ENCODE measurements at places on chromosomes 13 and 19.

DNA sequence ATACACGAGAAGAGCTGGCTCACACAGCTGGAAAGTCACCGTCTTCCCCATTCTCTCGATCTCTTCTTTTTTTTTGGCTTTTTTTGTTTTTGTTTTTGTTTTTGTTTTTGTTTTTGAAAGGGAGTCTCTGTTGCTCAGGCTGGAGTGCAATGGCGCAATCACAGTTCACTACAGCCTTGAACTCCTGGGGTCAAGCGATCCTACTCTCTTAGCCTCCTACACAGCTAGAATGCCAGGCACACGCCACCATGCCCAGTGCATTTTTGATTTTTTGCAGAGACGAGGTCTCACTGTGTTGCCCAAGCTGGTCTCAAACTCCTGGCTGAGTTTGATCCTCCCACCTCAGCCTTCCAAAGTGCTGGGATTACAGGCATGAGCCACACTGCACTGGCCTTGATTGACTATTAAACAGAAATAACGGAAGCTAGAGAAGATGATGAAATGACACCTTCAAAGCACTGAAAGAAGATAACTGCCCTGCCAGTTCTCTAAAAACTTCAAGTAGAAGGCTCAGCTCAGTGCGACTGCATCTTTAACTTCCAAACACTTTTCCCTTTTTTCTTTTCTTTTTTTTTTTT, 4.0 kb downstream of the FXYD3 start:
- no peak for DNase-seq

- no peak for DNase-seq
These were observed 16.2 kb downstream of the TMTC4 start for GRCh38 chr13:100658363-100658762.

DNA sequence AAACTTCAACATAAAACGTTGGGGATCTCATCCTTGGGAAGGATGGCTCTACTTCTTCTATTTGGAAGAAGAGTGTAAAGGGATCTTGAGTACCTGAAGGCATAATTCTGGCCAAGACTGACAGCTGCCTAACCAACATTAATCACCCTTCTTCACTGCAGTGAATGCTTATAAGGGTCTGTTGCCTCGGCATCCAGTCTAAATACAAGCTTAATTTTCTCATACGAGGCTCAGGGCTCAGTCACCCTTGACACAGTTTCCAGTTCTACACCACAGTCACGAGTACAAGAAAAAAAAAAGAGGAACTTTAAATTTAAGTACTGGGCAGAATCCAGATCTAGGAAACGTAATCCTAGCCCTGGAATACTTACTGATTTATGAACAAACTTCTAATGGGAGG, 9.0 kb downstream of the FPR3 start:
- DNase-seq = no peak

DNA sequence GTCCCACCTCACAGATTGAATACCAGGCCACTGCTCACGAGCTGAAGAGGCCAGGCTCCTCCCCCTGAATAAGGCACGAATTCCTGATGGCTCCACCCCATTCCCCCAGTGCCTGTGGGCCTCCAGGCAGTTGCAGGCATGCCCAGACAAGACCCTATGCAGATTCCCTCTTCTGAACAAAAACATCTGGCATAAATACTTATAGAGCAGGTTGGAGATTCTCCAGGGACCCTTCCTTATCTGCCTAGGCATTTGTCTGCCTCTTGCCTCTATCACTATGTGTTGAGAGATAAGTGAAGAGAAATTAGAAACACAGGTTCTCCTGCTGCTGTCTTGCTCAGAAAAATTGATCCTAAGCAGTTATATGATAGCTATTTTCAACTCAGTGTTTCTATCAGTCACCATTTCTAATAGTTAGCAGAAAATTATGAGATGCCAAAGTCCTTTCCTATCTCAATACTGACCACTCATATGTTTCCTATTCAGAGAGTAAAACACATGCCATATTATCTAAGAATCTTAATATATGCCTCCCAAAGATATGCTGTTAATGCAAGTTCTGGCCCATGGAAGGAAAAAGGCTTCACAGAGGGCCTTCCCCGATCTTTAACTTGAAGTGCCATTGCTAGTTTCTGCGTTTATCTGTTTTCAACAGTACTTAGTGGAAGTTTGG, 364.0 kb downstream of the KCTD12 start:
- DNase-seq = no peak

- DNase-seq = no peak
These were observed 41.6 kb upstream of the RFC3 start for GRCh38 chr13:33776239-33776881.

GRCh38 chr19:50925734-50926133, 14.5 kb upstream of the KLK4 start:
- no peak for DNase-seq

- DNase-seq = no peak
These were observed 670.5 kb upstream of the ARGLU1 start for GRCh38 chr13:107238262-107238981.

DNA sequence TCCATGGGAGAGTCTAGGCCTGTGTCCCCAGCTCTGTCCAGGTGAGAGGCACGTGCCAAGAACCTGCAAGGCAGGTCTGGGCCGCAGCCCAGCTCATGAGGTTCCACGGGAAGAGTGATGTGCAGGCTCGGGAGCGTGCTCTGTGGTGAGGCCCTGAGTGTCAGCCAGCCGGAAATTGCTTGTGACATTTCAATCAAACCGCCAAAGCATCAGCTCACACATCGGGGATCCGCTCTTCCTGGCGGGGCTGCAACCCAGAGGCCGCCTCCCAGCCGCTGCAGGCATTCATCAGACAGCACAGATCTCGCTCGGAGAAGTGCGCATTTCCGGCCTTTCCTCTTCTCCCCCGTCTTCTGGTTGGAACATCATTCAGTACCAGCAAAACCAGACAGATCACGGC, 109.3 kb downstream of the KDM4B start:
- no peak for DNase-seq

- DNase-seq = no peak
These were observed 39.4 kb downstream of the VAV1 start for GRCh38 chr19:6811906-6812305.

- DNase-seq = no peak
These were observed at the start of gene ZNF599 for GRCh38 chr19:34772697-34773554. ZNF599 (minus strand) TSS chr19:34773215; CDS start chr19:34772841, 374 bp downstream.

GRCh38 chr13:91417660-91418325, 19.4 kb downstream of the GPC5 start:
- no peak for DNase-seq

GRCh38 chr13:23323946-23324709, 109.4 kb downstream of the SACS start:
- no peak for DNase-seq

Measured in cortex of kidney (tissue), 1 donor.